ENCODE measurements at places on chromosomes 12 and 14.

- no peak for DNase-seq
These were observed 61.7 kb downstream of the RALGAPA1 start for GRCh38 chr14:35747379-35747778.

DNA sequence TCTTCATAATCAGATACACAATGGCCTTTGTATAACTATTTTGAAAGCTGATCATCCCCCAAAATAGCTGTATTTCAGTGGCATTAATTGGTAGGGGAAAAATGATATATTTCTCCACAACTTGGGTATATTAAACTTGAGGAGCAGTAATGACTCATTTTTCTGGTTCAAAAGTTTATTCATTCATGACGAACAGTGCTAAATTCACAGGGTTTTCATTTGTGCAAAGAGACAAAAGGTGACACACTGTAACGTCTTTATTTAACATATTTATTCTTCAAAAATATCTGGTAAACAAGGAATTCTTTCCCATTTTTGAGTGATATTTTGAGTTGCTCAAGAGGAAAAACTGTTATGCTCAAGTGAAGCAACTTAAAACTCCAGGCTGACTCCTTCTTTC lies 415.5 kb upstream of the SOX5 start:
- no peak for DNase-seq

DNA sequence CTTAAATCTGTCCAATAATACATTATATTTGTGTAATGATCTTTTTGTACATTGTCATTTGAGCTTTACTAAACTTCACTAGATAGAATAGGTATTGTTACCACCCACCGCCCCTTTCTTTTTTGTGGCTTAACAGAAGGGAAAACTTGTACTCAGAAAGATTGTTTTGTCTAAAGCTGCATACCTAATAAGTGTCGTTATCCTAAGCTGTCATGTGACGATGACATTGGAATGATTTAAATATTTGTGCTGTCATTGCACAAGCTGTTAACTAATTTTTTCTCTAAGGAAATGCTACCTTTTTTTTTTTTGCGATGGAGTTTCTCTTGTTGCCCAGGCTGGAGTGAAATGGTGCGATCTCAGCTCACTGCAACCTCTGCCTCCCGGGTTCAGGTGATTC lies 3.6 kb downstream of the DIP2B start:
- no peak for DNase-seq

DNA sequence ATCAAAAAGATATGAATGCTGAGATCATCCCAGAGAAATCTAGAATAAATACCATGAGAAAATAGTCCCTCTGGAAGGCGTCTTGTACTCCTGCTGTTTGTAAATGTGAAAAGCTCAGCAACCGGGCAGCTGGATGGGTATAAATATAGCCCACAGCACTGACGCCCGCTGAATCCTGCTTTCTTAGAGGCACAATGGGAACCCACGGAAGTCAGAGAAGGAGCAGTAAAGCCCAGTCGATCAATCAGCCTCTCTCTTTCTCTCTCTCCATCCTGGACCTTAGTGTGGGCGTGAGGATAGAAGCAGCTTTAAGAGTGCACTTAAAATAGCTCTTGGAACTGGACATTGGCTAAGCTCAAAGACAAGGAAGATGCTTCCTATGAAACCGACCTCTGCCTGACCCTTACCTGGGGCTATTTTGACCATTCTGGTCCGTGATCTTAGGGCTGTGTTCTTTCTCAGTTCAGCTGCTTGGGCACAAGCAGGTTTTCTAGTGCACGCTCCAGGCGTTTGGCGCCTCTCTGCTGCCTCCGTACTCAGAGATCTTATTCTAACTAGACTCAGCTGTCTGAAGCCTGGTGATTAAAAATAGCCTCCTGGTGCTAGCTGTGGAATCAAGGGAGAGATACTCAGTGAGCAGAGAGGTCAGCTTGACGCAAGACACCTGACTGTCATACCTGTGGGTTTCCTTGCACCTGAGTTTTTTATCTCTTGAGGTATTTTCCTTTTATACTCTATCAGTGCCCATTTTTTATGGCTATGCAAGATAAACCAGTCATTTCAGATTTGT lies 144.6 kb downstream of the ETV6 start:
- DNase-seq = no peak

- no peak for DNase-seq
These were observed 2.9 kb downstream of the LRP6 start for GRCh38 chr12:12263909-12264308.

All from PC-9 (cell line).